ENCODE measurements at places on chromosomes 7 and 10.

DNA sequence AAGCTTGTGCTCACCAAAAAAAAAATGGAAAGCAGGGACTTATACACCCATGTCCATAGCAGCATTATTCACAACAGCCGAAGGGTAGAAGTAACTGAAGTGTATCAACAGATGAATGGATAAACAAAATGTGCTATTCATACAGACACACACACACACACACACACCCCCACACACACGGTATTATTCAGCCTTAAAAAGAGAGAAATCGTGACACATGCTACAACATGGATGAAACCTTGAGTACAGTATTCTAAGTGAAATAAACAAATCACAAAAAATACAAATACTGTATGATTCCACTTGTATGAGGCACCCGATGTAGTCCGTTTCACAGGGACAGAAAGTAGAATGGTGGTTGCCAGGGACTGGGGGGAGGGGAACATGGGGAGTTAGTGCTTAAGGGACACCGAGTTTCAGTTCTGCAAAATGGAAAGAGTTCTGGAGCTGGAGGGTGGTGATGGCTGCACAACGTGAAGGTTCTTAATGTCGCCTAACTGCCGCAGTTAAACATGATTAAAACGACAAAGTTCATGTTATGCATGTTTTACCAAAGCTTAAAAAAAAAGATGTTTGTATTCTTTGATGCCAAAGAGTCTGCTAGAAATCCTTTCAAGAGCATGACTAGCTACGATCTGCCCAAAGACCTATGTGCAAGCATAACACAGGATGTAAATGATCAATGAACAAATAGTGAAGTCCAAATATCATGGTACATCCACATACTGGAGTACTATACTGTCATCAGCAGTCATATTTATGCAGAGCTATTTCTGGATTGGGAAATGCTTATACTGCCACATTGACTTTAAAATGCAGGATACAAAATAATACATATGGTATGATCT lies 7.2 kb downstream of the TNS3 start:
- no peak for DNase-seq

DNA sequence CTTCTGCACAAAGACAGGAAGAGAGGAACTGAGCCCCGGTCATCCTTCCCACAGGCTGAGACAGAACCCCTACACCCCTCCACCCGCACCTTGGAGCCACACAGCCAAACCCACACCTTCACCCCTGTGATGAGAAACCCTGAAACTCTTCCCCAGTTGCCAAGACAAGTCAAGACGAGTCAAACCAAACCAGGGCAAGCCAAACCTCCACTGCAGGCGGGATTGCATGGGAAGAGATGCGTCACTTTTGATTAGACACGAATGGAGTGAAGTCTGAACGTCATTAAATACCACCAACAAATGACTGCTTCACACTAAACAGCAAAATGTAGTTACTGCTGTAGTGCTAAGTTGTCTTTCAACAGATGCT lies 73.8 kb downstream of the PRPF18 start:
- DNase-seq = no peak

GRCh38 chr10:101230183-101230917 lies 1.1 kb upstream of the LBX1 start:
- DNase-seq = no peak

GRCh38 chr7:19239951-19240350 lies 94.7 kb upstream of the FERD3L start:
- DNase-seq = no peak

DNA sequence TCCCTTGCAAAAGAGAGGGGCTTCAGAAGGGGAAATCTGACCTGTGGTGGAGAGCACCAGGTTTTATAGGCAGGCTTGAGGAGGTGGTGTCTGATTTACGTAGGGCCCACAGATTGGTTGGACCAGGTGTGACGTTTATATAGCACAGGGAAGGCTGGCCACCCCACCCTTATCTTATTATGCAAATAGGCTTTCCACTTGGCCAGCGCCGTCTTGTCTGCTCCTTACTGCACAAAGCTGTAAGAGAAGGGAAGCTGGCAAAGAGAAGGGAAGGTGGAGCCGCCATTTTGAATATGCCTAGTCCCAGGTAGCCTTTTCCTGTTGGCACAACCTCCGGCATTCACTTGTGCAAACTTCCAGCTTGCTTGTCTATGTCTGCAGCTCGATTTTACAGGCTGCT lies 221.4 kb downstream of the GATA3 start:
- DNase-seq = no peak

DNA sequence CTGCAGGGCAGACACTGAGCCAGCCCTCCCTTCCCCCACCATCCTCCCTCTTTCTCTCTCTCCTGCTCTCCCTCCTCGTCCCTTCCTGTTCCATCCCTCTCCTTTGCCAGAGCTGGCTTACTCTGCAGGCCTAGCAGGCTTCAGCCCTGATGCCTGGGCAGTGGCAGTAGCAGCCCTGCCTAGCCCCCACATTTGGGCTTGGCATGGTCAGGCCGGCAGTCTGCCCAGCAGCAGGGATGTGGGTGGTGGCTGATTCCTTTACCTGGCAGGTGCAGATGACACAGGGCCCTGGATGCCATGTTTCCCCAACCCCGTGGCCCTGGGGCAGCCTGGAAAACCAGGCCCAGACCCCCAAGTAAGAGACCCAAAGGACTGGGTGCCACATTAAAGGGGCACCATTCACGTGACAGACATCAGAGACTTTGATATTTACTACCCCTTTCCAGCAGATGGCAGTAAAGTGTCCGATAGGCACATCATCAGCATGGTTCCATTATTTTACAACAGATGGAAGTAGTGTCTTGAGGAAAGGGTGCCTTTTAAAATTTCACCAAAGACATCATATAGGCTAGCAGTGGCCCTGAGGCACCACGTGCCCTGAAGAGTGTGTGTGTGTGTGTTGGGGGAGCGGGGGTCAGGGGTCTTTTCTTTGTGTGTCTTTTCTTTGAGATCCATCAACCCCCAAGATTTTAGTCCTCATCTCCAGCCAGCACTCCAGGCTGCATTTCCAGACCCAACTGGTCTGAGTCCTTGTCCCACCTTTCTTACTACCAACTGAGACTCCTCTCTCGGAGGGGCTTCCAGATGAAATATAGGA lies 5.9 kb downstream of the KCP start:
- no peak for DNase-seq

DNA sequence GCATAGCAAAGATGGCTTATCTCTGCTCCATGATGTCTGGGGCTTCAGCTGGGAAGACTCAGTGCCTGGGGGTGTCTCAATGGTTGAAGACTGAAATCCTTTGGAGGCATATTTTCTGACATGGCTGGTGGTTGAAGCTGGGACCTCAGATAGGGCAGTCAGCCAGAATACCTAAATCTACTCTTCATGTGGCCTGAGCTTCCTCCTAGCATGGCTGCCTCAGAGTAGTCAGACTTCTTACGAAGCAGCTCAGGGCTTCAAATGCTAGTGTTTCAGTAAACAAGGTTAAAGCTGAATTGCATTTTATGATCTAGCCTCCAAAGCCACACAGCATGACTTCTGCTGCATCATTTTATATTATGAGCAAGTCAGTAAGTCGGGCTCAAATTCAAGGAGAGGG lies 2.6 kb upstream of the BRAF start:
- DNase-seq = no peak

GRCh38 chr7:28926871-28927597 lies 31.1 kb downstream of the TRIL start:
- peak; percentile 42 for DNase-seq
